HCEC 1CT (cell line): ENCODE measurements at places on chromosomes 11 and 22.

DNA sequence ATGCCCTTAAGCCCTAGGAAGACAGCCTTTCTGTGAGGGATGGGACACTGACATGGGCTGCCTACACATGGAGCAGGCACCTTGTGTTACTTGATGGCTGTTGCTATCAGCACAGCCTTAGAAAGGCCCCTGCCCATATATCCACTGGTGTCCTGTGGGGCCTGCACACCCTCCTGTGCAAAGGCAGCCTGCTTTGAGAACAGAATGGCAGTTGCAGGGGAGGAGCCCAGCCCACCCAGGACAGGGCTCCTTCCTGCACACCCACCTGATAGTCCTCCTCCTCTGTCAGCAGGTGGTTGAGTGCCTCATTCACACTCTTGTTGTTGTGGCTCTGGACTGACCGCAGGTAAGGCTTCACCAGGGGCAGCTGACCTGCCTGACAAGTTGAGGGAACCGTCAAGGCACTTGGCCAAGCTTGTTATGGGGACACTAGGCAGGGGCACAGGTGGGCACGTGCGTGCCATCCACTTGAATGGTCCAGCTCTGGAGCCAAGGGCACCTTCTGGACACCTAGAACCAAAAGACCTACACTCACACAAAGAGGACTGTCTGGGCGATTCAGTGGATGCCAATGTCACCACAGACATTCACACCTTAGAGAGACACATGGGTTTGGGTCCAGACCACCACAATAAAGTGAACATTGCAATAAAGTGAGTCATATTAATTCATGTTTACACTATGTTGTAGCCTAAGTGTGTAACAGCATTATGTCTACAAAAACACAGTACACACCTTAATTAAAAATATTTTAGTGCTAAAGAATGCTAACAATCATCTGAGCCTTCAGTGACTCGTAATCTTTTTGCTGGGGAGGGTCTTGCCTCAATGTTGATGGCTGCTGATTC, 9.4 kb upstream of the SLC25A1 start:
- DNase-seq: no peak

GRCh38 chr11:120517801-120518291, 6.3 kb downstream of the GRIK4 start:
- no peak for DNase-seq

DNA sequence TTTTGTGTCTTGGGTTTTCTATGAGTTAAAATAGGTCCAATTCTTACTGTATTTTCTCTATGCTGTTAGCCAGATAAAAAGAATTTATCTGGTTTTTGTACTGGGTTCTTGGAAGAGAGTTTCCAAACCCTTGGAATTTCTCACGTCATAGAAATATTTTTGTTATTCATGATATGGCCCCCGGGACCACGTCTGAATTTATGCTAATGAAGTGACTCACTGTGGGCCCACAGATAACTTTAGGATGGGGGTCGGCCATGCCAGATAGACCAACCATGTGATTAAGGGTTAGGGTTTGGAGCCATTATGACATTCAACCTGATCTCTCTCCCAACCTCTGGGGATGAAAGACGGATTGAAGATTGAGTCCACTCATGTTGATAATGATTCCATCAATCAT, 35.6 kb upstream of the DDI1 start:
- DNase-seq: no peak

DNA sequence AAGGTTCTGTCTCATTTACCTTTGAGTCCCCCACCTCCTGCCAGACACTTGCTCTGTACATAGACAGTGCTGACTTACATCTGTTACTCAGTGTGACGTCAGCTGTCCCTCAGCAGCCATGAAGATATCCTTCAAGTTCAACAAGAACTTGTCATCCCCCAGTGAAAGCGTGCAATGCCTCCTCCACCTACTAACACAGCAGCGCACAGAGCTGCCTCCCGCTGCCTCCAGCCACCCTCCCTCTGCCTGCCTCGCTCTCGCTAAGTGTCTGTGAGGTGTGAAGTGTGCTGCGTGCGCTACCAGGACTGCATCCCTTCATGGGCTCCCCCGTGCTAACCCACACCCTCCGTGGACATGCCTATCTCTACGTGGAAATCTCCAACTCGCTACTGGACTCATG, 621.4 kb downstream of the BRD1 start:
- no peak for DNase-seq

DNA sequence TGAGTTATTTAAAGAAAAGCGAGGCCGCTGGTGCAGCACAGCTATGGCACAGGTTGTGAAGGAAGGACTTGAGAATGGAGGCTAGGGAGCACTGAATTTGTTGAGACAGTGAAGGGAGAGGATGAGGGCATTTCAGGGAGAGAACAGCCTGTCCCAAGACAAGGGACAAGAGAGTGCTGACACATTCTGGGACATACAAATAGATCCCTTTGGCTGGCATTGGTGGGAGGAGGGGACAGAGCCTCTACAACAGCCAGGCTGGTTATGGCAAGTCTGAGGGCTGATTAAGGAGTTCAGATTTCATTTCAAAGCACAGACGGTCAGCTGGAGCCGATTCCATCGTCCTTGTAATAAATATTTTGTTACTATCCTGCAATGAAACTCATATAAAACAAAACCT, 1.7 kb upstream of the SLC29A2 start:
- DNase-seq: no peak

DNA sequence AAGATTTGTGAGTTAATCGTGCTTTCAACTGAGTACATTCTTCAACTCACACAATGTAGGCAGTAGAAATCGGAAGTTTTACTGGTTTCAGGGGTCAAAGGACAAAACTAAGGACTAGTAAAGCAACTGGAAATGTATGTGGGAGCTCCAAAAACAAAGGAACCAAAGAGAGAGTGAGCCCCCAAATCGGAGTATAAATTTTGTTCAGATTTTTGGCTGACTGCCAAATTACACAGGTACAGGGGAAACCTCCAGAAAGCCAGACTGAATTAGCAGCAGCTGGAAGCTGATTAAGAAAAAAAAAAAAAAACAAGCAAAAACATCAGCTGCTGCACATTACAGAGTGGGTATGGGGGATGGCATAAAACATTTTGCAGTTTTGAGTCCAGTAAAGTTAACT, 75.2 kb upstream of the GNAZ start:
- no peak for DNase-seq

- no peak for DNase-seq
Observed at GRCh38 chr22:48104766-48105165, 1342.3 kb downstream of the TBC1D22A start.

DNA sequence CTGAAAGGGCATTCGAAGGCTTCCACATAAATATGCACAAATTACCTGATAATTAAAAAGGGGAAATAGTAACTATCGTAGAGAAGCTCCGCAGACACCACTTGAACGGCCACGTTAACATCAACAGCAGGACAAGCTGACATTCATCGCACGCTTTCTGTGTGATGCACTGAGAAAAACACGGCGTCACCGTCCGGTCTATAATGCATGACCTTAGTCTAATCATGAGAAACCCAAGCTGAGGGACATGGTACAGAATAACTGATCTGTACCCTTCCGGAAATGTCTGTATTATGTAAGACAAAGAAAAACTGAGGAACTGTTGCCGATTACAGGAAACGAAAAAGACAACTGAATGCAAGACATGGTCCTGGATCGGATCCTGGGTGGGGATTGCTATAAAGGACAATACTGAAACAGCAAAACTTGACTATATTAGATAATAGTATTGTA, 678 bp upstream of the RANGAP1 start:
- DNase-seq: peak; percentile 11

- DNase-seq: peak; percentile 84
Observed at GRCh38 chr11:10657308-10658271, 36.0 kb downstream of the IRAG1 start.

- DNase-seq: peak; percentile 82
Observed at GRCh38 chr11:105144887-105145286, 5.3 kb upstream of the CARD18 start.

- no peak for DNase-seq
Observed at GRCh38 chr11:92838759-92839310, 130.6 kb upstream of the MTNR1B start.

GRCh38 chr22:34038801-34039555, 118.7 kb upstream of the LARGE1 start:
- no peak for DNase-seq

- DNase-seq: no peak
Observed at GRCh38 chr11:96607864-96608558, 218.2 kb downstream of the JRKL start.
